ENCODE measurements at places on chromosomes 3 and 15.

DNA sequence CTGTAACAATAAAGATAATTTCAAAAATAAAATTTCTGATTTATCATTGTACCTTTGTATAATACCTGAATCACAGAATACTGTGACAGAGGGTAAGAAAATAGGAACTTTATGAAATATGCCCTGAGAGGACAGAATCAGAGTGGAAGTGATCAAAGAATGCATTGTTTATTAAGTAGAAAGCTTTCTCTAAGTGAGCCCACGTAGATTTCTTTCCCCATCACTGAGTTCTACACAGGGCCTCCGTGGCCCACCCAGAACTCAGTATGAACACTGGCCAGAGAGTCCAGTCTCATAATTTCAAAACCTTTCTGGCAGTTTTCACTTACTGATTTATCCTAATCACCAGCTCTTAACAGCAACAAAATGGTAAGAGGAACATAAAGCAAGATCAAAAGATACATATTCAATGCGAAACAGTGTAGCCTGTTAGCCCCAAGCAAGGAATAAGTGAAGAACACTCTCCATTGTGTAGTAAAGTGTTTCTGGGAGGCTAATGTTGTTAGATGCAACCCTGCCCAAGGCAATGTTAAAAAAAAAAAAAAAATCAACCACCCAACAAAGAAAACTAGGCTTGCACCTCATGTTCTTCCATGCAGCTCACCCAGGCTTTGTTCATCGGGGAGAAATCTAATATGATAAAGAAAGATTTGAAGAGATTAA, 341.3 kb downstream of the LSAMP start:
- DNase-seq, result no peak

- no peak for DNase-seq
These were observed 31.7 kb downstream of the SPINK8 start for GRCh38 chr3:48301800-48302166.

DNA sequence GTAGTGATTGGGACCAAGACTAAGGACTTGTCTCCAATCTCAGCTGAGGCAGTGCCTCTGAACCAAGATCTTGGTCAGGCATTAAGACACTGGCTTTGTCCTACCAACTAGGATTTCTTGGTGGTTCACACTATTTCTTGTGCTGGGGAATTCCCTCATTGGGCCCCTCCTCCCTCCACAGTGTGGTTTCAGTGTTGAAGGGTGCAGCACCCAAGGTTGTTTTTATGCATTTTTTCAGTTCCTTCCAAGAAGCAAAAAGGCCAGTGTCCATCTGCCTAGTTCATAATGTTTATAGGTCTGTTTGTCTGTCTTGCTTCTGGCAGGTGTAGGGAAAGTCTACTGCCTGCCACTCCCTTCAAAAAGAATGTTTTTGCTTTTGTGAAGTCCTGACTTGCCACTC, 10.6 kb upstream of the ITPKA start:
- DNase-seq, result no peak

DNA sequence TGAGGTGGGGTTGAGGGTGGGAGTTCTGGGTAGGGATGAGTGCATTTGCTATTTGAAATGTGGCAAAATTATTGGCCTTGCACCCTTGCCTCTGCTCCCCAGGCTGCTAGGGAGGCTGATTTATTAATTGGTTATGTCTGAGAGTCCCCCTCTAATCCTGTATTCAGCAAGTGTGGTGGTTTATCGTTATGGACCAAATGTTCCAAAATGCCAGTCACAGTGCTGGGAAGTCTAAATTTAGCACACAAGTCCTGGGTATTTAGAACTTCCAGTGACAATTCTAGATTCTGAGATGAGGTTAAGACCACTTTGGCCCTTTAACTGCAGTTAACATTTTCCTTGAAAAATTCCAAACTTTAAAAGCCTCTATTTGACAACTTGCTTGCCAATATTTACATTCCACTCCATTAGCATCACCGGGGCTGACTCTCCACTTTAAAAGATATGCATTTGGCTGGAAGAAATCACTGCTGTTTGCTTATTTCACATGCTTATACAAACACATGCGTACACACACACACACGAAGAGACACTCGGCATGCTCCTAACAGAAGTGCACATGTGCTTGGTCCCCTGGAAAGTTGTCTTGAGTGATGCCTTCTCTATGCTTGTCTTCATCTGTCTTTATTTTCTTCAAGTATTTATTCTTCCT, 247.7 kb downstream of the IL20RB start:
- no peak for DNase-seq

- DNase-seq, result no peak
These were observed 288.7 kb downstream of the GBE1 start for GRCh38 chr3:81472600-81473362.

DNA sequence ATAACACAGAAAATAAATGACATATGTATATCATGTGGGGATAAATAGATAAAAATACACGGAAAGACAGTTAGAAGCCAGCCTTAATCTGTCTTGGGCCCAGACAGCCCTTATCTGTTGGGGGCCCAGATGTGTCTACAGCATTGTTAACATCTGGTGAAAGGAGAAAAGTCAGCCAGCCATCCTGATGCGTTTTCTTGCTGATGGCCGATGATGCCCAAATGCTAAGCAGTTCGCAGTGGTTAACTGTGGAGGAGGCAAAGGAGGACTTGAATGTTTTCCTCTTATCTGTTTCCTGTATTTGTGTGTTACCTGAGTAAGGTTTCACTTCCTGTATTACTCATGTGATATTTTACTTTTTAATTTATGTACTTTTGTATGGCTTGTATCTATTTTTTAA, 46.2 kb downstream of the NOX5 start:
- DNase-seq, result no peak
